ENCODE measurements at places on chromosomes 12 and 14. TPM values are rescaled to one million over a fixed set of nuclear protein-coding genes. Genes with fewer than 3 reads are reported as not detected.

FOXA1 gene
- total RNA-seq, result 0.36 TPM

FAM181A gene
- not detected for total RNA-seq

DDN gene
- 0.29 TPM for total RNA-seq

LAG3 gene
- total RNA-seq, result not detected

FAM186B gene
- total RNA-seq, result 0.72 TPM

REP15 gene
- total RNA-seq, result 3.5 TPM

LGR5 gene
- total RNA-seq, result not detected

RIPK3 gene
- total RNA-seq, result 11.9 TPM

CLEC9A gene
- total RNA-seq, result not detected

GRCh38 chr14:72154645-72155378 lies 222.6 kb downstream of the RGS6 start:
- no peak for DNase-seq

GRCh38 chr12:13959131-13959723 lies 22.2 kb downstream of the GRIN2B start:
- no peak for DNase-seq

DNA sequence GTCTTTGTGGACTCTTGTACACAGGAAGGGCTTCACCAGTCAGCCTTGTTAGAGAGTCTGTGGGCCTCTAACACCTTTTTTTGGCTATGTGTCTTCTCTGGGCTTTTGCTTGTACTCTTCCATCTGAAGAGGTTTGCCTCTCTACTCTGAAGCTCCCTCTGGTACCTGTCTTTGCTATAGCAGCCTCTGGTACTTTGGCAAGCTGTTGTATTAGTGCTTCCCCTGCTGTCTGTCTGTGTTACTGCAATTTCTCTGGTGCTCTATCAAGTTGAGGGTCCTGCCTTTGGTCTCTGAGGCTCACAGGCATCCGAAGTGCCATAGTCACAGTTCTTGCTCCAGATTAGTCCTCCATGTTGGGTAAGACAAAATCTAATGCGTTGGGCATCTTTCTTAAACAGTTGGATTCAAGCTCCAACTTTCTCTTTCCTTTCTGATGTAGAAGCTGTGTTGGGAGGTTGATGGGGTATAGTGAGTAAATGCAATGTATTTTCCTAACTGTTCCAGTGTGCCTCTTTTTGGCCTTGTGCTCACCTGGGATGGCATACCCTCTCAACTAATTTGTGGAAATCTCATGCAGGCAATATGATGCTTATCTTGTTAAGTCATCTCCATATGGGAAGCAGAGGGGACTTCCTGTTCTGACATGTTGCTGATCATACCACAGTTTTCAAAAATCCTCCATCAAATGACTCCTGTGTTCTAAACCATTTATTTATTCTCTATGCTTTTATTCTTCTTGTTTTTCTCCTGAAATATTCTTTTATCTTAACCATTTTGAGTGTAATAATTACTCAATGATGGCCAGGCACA lies 88.8 kb downstream of the ATF7IP start:
- DNase-seq, result peak; percentile 46

GRCh38 chr14:99636487-99636886 lies 8.4 kb upstream of the HHIPL1 start:
- no peak for DNase-seq

DNA sequence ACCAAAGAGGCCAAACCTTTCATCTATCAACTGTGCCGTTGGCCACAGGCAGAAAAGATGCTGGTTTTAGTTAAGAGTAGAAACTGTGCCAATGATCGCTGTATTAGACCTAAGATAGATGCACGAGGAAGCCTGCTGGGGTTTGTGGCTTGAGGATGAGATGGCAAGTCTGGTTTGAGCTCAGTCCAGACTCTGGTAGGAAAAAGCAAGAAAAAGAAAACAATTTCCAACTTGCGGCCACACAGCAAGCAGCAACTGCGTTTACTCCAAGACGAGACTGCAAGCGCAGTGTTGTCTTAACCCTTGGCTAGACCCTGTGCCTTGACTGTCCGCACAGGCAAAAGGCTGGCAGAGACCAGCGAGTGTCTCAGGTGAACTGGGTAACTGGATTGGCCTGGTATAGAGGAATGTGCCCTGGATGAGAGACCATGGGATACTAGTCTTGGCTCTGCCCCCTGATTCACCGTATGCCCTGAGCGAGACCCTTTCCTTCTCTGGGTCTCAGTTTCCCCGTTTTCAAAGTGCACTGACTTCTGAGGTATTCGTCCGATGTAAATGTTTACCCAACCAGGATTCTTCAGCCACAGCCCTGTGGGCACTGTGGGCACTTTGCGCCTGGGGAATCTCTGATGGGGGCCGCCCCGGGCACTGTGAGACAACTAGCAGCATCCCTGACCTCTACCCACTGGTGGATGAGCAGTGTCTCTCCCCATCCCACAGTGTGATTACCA lies 113.4 kb downstream of the DICER1 start:
- no peak for DNase-seq

- no peak for DNase-seq
Measured at GRCh38 chr12:42346403-42347002, 20.5 kb downstream of the PPHLN1 start.

GRCh38 chr12:4269279-4269991 lies 4.1 kb upstream of the CCND2 start:
- no peak for DNase-seq

DNA sequence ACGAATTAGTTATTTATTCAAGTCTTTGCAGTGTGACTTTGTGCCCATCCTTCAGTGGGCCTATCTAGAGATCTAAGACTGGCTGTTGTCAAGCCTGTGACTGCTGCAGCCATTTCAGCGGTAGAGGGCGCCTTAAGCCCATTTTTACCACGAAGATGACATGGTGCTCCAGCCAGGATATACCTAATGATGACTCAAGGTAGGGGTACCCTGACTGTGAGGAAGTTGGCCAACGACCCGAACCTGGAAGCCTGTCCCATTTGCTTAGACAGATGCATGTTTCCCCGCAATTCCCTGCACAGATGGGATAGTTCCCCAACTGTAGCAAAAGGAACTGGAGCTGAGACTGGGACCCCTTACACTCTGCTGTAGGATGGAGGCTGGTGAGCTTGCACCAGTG lies 41.3 kb downstream of the RAB3IP start:
- peak; percentile 60 for DNase-seq

DNA sequence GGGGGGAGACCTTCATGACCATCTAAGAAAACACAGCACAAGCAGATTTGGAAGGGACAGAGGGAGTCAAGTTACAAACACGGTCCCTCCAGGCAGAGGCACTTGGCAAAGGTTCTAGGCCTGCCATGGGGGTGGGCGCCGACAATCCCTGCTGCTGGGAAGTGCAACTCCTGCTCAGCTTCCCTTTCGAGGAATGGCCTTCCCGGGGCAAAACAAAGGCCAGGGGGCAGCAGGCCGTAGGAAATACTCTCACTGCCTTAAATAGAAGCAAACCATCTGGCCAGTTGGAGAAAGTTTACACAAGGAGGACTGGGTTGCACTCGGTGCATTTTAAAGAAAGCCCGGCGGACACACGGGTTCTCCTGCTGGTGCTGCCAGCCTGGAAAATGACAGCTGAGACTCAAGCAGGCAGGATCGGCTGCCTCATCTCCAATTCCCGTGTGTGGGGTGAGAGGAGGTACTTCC lies 65.8 kb downstream of the ITPK1 start:
- DNase-seq, result peak; percentile 68

GRCh38 chr12:87924149-87924548 lies 105.1 kb downstream of the C12orf50 start:
- DNase-seq, result no peak

GRCh38 chr12:96986883-96987523 lies 79.9 kb downstream of the NEDD1 start:
- peak; percentile 62 for DNase-seq

GRCh38 chr14:102943979-102944378 lies 21.5 kb downstream of the AMN start:
- DNase-seq, result peak; percentile 62

DNA sequence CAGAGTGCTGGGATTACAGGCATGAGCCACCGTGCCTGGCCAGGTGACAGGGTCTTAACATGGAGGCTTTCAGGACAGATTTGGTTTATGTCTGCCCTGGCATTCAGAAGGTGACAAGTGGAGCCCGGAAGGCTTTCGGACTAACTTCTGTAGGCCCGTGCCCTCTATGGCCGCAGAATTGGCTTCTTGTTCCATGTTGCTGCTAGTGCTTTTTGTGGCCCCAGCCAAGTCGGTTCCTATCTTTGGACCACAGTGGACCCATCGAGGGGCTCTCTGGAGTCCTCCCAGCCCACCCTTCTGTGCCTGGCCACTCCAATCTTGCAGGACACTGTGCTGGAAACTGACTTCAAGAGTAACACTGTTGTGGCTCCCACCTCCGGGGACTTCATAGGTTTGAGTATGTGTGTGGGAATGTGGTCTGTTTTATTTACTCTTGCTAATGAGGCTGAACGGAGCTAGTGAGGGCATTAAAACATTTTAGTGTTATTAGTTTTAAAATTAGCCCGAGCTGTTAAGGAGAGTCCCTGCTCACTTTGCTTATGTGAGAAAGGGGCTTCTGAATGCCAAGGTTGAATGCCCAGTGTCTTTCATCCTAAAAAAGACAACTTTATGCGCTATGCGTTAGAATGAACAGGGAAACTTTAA lies 245.9 kb downstream of the CACNA1C start:
- no peak for DNase-seq

GRCh38 chr12:13177373-13177772 lies 19.2 kb upstream of the EMP1 start:
- no peak for DNase-seq

GRCh38 chr12:60849723-60850122 lies 1253.9 kb downstream of the SLC16A7 start:
- DNase-seq, result no peak

GRCh38 chr12:19234981-19235871 lies 105.7 kb downstream of the PLEKHA5 start:
- DNase-seq, result no peak

DNA sequence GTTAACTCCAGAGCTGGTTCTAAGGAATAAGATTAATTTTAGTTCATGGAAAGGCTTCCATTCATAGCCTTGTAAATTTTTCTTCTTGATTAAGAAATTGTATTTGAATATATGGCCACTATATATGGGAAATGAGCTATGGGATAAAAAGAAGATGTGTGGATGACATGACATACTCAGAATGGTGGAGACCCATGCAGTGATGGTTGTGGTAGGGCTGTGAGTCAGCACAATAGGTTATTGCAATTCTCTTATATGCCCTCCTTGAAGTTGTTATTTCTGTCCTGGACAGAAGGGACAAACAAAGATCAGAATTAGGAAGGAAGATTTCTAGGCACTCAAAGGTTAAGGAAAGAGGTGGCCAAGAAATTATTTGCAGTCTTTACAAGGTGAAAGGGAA lies 21.5 kb downstream of the RASSF9 start:
- no peak for DNase-seq

DNA sequence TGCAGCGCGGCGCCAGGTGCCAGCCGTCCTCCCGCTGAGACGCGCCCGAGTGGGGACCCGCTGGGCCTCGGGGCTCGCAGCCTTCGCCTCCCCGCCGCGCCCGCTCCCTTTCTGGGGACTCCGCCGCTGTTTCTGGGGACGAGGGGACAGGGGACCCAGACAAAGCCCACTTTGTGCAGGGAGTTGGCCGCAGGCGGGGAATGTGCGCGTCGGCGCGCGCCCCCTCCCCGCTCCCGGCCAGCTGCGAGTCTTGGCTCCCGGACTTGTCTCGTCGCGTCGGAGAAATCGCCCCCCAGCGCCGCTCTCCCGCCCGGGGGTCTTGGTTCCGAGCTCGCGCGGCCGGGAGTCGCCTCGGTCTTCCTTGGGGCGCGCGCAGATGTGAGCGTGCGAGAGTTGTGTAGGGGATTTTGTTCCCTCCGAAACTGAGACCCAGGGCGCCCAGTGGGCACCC lies 717 bp downstream of the VASH1 start:
- DNase-seq, result peak; percentile 68

Measured in osteoblast (primary cell).